ENCODE measurements at places on chromosomes 3 and 15. TPM values are rescaled to one million over a fixed set of nuclear protein-coding genes. Genes with fewer than 3 reads are reported as not detected.

BFSP2 gene
- total RNA-seq: not detected

NXPE3 gene
- 22.3 TPM for total RNA-seq

MEX3B gene
- 7.9 TPM for total RNA-seq

GPR15 gene
- total RNA-seq: not detected

GASK1A gene
- 1.2 TPM for total RNA-seq

HYKK gene
- total RNA-seq: 7.4 TPM

MITF gene
- total RNA-seq: 4.6 TPM

MKRN3 gene
- total RNA-seq: under 0.01 TPM

Data from bronchus fibroblast of lung (primary cell).